ENCODE measurements at places on chromosomes 1 and 21.

- DNase-seq = peak; percentile 44
Observed at GRCh38 chr21:34807146-34807880, 138.5 kb downstream of the CLIC6 start.

GRCh38 chr21:29696937-29697336 lies 242.9 kb downstream of the GRIK1 start:
- no peak for DNase-seq

GRCh38 chr1:168531615-168532345 lies 12.0 kb downstream of the XCL2 start:
- no peak for DNase-seq

DNA sequence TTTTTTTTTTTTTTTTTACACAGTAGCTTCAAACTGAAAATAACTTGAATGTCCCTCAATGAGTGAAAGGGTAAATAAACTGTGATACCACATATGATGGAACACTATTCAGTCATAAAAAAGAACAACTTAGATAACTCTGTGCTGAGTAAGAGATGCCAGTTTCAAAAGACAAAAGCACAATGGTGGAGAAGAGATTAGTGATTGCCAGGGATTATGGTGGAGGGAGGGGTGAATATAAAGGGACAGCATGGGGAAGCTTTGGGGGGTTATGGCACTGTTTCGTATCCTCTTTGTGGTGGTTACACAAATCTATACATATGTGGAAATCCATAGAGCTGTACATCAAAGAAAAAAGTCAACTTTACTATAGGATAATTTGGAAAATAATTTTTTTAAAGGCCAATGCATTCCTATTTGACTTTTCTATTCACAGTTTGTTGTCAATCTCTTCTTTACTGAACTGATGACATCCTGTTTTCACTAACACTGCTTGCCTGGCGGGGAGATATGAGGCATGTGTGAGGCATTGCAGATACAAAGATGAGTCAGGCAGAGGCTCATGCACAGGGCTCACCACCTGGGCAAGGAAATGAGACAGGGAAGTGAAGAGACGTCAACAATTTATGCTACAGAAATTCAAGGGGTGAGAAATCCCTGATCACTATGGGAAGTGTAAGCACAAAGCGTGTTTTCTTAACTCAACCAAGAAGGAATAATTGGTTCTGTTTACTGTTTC lies 302.7 kb downstream of the DUSP10 start:
- DNase-seq = peak; percentile 25

DNA sequence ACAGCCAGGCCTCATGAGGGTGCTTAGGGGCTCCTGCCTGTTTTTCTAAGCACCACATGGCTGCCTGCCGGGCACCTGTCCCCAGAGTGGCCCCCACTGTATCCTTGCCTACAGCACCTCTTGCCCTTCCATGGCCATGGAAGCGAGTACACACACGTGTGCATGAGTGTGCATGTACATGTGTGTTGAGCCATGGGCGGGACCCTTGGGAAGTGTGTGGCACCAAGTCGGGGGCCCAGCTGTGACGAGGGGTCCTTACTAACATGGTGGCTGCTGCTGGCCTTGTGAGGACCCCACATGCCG lies 25.8 kb downstream of the KRTAP10-1 start:
- DNase-seq = no peak

GRCh38 chr1:64872067-64872466 lies 94.3 kb downstream of the JAK1 start:
- no peak for DNase-seq

- no peak for DNase-seq
Observed at GRCh38 chr1:210882414-210883221, 251.3 kb downstream of the KCNH1 start.

GRCh38 chr1:22829309-22829989 lies 118.8 kb downstream of the EPHB2 start:
- no peak for DNase-seq

GRCh38 chr1:227043755-227044154 lies 103.7 kb downstream of the COQ8A start:
- DNase-seq = no peak

DNA sequence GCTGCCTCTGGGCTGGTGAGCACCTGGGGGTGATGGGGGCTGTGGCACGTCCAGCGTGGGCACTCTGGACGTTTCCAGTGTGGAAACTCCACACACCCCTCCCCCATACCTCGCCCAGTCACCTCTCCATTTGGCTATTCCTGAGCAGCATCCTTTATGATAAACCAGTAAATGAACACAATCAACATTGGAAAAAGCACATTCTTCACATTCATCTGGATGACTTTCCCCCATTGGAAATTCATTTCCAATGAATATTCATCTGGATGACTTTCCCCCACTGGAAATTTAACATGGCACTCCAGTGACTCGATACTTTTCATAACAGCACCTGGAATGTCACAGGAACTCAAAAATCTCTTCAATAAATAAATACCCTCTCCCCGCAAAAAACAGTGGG lies 104.8 kb upstream of the KRTAP19-8 start:
- DNase-seq = no peak

- DNase-seq = no peak
Observed at GRCh38 chr1:45490121-45490625, 790 bp downstream of the TESK2 start.

DNA sequence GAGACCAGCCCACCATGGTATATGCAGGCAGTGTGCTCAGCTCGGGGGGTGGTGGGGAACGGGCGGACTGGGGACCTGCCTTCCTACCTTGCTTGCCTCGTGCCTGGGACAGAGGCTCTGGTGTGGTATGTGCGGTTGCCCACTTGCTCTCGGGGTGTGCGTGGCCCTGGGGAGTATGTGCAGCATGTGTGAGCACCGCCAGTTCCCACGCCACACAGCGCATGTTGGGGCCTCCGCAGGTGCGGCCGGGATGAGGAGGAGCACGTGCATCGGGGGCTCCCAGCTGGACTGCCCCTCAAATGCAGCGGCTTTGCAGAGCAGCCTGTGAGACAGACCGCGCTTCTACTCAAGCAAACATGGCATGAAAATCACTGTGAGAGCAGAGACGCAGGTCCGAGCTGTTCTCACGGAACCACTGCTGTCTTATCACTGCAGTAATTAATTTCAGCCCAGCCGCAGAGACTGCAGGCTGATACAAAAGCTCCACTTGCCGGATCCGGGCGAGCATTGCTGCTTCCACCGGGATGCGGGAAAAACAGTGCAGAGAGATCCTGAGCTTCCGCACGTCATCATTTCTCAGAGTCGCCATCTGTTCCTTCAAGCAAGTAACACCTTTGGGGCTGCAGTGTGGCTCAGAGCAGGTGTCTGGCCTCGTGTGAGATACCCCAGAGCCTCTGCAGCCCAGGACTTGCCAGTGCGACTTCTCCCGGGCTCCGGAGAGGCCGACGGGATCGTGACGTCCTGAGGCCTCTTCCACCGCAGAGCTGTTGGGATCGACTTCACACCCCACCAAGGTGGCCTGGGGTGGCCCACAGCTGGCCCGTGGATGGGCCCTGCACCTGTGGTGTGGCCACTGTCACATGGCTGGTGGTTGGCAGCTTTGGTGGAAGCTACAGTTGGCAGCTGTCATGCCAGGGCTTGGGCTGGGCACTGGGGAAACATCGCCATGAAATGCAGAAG lies 92.6 kb upstream of the ACTRT2 start:
- no peak for DNase-seq

DNA sequence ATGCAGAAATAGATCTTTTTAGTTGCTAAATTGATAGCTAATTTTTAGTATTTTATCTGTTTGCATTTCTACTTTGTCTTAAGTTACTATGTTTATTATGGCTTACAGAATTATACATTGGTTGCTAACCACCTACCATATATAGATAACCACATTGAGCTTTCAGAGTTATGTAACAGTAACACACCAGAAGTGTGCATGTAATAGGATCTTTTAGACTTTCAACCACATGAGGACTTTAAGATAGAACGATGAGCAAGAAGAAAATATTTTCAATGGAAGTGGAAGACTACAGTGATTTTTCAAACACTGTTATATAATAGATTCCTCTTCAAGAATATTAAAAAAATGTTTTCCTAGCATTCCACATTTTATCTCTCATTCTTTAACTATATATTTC lies 28.8 kb downstream of the TOR1AIP1 start:
- no peak for DNase-seq

DNA sequence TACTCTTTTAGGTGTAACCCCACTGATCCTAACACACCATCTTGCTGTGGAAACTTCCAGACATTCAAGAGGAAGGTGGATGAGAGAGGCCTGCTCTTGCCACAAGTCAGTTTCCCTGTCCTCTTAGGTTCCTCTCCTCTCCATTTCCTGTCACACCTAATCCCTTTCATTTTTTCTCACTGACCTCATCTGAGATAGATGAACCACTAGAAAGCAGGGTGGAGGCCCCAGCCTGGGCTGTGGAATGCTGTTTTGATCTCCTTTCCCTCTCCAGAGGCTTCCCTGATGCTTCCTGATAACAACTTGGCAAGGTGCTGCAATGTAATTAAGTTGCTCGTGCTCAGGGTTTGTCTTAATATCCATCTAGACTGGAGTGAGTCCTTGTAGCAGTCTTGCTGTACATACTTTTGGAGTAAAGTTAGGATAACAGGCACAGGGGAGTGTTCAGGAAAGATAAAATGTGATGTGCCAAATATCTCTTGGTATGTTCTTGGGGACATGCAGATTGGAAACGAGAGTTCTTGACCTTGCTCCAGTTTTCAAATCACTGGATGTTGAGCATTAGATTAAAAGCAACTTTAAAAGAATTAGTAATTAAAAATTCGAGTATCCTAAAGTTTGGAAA lies 11.2 kb downstream of the LRRC42 start:
- no peak for DNase-seq

GRCh38 chr21:42421018-42421793 lies 17.5 kb downstream of the UBASH3A start:
- DNase-seq = no peak

DNA sequence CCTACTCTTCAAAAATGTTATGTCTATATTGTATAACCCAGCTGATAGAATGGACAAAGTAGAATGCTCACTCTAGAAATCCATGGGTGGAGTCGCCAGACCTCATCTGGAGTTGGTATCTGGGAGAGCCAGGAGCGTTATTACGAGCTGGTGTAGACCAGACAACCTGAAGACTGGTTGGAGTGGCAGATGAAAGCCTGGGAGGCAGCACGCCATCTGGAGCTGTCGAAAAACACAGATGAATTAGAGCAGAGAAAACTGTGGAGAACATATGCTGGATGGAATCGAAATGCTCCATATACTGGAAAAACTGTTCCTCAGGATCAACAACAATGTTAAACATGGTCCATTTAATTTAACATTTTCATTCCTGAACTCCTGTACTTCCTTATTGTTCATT lies 333.6 kb downstream of the KCTD3 start:
- DNase-seq = no peak

DNA sequence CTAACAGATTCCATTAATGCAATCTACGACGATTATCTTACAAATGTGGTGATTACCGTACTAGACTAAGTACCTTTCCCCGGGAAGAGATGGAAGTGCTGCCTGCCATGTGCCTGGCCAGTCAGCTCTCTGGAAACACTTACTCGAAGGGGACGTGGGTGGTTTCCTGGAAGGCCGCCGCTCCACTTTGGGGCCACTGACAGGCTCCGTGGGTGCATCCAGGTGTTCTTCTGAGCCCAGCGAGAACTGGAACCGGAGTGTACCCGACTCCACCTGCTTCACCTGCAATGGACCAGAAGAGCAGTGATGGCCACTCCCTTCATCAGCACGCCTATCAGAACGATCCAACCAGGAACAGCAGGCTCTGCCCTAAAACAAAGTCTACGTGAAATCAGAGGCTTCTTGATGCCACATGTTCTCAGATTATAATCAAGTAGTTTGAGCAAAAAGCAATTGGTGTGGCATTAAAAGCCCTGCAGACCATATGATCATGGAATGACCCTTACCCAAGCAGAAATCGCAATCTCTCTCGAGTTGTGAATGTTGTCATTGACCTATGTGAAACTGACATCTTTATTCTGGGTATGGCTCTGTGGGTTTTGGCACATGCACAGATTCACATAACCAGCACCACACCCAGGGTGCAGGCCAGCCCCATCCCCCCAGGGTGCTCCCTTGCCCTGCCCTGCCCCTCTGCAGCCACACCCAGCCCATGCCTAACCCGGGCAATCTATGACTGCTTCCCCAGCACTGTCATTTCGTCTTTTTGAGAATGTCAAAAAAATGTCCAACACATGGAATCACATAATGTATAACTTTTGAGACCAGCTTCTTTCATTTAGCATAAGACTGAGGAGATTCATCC lies 64.5 kb downstream of the NPHP4 start:
- no peak for DNase-seq

GRCh38 chr1:165543532-165544438 lies at the start of gene LRRC52:
LRRC52 (plus strand) TSS chr1:165544000; CDS start chr1:165544297, 297 bp downstream.
- no peak for DNase-seq

DNA sequence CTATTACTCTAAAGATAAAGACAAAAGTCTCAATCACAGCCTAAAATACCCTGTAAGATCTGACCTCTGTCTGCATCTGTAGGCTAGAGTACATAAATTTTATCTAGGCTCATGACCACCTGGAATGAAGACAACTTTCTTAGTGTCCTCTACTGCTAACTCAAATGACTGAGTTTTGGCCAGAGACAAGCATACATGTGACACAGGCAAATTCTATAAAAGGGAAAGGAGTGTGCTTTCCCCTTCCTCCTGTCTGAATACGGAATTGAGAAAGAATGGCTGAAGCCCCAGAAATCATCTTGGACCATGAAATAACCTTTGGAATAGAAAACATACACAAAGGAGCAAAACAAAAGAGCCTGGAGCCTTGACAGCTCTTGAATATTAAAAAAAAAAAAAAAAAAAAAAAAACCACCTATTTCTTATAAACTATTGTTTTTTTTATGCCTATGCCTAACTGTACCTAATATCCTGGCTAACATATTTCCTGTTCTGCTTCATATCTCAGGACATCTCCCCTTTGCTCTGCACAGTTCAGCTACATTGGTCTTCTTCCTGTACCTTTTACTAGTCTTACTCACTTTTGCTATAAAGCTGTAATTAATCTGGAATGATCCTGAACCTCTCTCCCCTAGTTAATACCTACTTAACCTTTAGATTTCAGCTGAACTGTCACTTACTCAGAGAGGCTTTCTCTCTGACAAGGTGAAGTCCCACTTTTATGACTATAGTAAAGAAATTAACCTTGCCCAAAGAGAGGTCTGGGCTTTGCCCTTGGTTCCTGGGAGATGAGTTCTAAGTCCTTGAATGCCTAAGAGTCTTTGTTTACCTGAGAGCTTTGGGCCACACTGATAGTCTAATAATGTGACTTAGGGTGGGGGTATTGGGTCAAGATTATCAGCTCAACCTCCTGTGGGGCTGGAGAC lies 16.1 kb downstream of the UCHL5 start:
- DNase-seq = no peak

- no peak for DNase-seq
Observed at GRCh38 chr1:201885531-201886075, 3.1 kb upstream of the SHISA4 start.

- no peak for DNase-seq
Observed at GRCh38 chr1:89670163-89670562, 37.2 kb downstream of the LRRC8C start.

Measured in activated T-helper 2 cell treated with anti-CD3 and anti-CD28 coated beads, Interferon-gamma antibody, Interleukin-2, Interleukin-4, amounts not matched to agents 10 μg/mL and 5 μg/mL and 100 μg/mL, durations not matched to agents 14 hours and 24 hours and 36 hours (primary cell).